ENCODE measurements at places on chromosomes 6 and 20.

DNA sequence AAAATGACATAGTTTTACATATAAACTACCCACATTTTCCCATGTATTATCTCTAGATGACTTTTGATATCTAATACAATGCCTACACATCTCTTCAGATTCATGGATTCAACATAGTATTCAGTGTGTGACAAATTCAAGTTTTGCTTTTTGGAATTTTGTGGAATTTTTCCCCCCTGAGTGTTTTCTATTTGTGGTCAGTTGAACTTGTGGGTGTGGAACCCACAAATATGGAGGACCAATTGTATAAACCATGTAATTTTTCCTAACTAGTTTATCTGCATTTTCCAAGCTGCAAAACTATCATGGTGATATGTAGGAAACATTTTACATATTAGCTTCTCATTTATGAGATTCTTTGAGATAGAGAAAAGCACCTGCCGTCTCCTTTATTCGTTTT is 374.3 kb upstream of the SOX4 start:
- no peak for DNase-seq

- DNase-seq: no peak
These were observed 196.9 kb downstream of the NFATC2 start for GRCh38 chr20:51345601-51346101.

DNA sequence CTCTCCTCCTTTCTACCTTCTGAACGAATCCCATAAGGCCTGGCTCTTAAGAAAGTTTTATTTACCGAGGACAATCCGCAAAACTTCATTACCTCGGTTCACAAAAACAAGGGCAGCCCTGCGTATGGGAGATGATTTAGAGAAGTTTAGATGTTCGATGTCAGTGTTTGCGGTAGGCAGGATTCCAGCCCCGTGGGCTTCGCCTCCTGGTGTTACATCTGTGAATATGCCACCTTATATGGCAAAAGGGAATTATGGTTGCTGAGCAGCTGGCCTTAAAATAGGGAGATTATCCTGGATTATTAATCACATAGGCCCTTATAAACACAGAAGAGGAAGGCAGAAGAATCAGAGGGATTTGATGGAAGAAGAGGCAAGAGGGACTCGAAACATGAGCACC is 21.1 kb downstream of the BMP6 start:
- DNase-seq: no peak

DNA sequence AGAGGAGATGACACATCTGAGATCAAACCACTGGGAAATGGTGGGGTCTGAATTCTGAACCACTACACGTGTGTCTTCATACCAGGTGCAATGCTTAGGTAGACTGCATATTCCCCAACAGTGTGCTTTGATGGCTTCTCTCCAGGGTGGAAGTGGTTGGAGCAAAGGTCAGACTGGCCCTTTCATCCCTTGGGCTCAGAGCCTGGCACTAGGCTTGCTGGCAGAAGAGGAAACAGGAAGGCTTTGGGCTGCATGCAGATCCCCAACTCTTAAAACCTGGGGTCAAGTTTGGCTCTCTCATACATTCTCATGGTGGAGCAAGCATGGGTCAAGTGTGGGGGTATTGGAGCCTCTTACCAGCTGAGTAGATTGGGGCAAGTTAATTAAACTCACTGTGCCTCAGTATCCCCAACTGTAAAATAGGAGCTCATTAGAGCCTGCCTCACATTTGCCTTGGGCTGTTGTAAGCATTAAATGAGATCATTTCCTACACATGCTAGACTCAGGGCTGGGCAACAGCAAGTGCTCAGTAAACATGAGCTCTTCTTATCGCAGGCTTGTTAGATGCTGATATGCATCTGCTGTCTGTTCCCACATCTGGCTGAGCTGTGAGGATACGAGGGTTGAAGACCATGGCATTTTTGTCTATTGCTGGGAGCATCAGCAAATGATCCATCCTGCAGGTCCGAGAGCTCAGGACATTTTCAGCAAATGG is 51.6 kb upstream of the FAM83D start:
- no peak for DNase-seq

GRCh38 chr6:12614456-12614855 is 102.1 kb upstream of the PHACTR1 start:
- no peak for DNase-seq

DNA sequence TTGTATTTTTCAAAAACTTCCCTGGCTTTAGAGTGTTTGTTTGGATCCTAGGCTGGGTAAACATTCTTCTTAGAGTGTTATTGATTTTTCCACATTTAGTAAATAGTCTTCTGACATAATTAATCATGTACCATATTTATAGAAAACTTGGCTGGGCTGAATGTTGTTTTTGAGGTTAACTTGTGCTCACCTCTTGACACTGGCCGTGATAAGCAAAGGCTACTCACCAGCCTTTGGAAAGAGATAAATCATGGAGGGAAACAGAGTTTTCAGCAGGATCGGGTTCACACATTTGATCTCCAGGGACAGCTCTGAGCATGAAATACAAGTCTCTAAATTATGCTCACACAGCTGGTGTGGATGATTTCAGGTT is 6.2 kb upstream of the CD93 start:
- no peak for DNase-seq

DNA sequence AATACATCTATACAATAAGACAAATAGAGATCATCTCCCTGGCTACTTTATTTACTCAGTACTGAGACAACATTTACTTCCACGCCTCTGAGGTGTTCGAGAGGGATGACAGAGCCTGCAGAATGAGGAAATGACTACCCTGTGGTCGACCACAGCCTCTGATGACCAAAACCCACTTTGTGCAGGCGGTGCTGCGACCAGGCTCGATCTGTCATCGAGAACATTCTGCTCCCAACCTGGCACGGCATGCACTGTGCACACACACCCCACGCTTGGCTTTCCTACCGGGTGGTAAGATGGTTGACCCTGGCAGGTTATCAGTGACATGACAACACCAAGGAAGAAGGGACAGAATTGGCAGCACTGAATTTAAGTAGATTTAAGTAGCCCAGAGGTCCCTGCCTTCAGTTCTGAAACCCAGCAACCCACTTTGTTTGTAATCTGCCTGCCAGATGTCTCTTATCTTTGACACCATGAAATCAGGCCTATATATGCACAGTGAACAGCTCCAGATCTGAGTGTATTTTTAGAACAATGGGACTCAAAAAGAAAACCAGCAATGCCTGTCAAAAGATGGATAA is 42.6 kb downstream of the TTI1 start:
- no peak for DNase-seq

DNA sequence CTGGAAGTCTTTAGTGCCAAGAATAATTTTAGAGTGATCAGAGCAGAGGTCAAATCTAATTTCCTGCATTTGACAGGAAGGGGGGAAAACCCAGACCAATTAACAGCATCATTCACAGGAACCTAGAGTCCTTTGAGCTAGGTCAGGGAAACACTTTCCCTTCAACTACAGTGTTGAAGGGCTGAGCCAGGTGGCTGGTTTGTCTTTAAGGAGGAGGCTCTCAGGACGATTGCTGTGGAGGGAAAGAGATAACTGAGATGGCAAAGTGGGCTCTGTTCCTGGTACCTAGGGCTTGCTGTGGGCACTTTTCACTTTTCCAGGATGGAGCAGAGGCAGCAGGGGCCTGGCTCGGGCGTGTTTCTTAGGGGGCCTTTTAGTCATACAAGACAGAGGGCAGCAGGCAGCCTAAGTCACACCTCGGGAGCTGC is 111.9 kb downstream of the SCML4 start:
- no peak for DNase-seq

All from posterior cingulate gyrus (tissue), 11 donors.